Stimulated activated CD8-positive, alpha-beta memory T cell treated with anti-CD3 and anti-CD28 coated beads, Interleukin-4, amount 100 ng/mL, for 1 hour (primary cell): ENCODE measurements at places on chromosomes 7 and 10.

GRCh38 chr7:122046402-122046801 is 97.6 kb downstream of the AASS start:
- no peak for DNase-seq

GRCh38 chr7:91504919-91505318 is 240.7 kb downstream of the FZD1 start:
- no peak for DNase-seq

GRCh38 chr7:112108981-112109380 is 97.2 kb downstream of the DOCK4 start:
- DNase-seq, result no peak

- DNase-seq, result no peak
These were observed 258.8 kb downstream of the SNX10 start for GRCh38 chr7:26550492-26550891.

DNA sequence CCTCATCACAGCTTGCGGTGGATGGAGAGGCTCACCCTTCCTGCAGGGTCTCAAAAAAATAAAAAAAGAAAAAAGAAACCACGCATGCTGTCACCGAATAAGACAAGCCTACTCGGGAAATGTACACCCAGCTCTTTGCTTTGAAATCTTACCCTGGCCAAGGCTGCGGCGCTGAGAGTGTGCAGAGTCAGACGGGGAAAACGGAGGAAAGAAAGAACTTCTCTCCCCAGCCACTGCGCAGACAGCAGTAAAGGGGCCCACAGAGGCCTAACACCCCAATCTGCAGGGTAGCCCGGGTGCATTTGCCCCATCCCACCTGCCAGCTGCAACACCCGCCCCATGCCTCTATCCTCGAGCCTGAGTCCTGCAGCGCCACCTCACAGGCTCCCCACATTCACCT is 14.8 kb downstream of the SLIT1 start:
- DNase-seq, result no peak

GRCh38 chr7:45967591-45968157 is 46.6 kb upstream of the IGFBP3 start:
- no peak for DNase-seq

DNA sequence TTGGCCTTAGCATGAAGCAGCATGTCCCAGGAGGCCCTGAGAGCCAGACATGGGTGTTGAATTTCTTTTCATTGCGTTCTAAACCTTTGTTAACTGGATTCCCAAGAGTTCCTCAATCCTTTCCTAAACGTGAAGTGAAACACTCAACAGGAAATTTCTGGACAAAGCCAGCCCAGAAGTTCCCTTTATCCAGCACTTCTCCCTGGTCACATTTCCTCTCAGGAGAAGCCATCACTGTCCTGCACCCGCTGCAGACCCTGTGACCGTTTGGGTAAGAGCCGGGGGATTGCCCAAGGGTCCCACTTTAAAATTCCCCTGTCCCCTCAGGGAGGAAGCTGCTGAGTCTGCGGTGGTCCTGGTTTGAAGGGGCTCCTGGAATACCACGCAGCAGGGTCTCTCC is 88.0 kb upstream of the ZPBP start:
- no peak for DNase-seq

- no peak for DNase-seq
These were observed 1.3 kb downstream of the CNNM1 start for GRCh38 chr10:99330347-99330924.

- no peak for DNase-seq
These were observed 37.9 kb downstream of the IL2RA start for GRCh38 chr10:6024334-6024682.

DNA sequence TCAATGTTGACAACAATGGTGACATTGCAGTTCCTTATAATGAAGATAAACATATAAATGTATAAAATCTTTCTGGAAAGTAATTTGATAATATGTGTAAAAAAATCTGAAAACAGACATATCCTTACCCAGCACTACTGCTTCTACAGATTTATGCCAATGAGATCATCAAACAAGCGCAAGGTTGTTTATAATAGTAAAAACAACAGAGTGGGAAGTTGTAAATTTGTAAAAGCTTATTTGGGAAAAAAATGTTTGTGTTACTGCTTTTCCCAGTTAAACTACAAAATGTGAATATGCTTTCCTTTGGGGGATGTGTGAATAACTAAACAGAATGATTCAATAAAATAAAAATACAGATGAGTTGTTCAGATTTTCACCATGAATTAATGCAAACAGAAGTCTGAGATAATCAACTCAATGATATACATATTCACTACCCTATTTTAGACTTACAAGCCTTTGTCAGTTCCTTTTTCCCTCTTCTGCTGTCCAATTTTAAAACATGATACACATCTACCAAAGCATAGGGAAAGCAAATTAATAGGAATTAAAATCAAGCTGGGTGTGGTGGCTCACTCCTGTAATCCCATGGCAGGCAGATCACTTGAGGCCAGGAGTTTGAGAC is 82.1 kb downstream of the USP6NL start:
- DNase-seq, result no peak

DNA sequence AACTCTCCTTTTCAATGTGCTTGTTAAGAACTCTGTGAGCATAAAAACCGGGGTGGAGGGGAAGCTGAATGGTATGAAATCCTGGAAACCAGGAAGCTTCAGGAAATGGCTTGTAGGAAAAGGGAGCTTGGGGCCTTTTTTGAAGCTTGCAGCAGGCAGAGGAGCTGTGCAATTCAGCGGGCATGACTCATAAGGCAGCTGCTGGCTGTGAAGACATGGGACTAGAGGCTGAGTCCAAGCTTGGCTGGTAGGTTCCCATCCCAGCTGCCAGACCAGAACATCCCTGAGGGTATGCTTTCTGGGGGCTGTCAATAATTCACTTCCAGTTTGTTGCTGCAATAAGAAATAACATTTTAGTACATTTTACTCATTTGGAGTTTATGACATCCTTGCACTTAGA is 36.8 kb upstream of the CDC14C start:
- DNase-seq, result no peak
